ENCODE measurements at places on chromosomes 12 and 14.

GRCh38 chr14:93778453-93778852 is 9.8 kb downstream of the PRIMA1 start:
- DNase-seq = no peak

- DNase-seq = no peak
These were observed 7.3 kb downstream of the BCL7A start for GRCh38 chr12:122028905-122029560.

DNA sequence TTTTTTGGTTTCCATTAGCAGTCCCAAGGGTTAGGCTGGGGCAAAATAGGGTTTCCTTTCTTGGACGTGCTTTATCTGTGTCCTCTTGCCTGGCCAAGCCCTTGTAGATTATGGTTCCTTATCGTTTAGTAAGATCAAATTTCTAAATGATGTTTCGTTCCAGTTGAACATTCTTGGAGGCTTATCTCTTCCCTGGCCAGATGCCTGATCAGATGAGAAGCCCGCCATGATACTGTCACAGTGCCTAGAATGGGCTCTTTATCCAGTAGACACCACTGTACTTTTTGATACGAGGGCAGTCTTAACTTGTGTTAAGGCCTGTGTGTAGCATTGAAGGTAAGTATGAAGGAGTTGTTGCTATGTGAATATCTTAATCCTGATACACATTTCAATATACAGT is 76.1 kb upstream of the TMEM263 start:
- DNase-seq = no peak

DNA sequence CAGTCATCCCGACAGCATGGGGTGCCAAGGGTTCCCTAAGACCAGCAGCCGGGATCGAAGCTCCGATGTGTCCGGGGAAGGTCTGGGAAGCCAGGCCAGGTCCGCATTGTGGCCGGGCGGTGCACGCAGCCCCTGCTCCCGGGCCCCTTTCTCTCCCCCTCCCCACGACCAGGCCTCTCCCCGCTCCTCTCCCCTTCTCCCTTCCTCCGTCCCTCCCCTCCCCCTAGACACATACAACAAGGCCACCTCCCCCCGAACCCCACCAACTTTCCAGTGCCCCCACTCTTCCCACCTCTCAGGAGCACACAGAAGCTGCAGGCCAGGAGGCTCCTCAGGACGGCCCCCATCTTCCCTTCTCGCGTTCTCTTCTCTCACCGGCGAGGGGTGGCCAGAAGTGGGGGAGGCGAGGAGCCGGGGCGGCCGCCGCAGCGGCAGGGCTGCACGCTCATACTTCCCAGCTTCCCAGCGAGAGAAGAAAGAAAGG is 413 bp downstream of the LRP6 start:
- no peak for DNase-seq

DNA sequence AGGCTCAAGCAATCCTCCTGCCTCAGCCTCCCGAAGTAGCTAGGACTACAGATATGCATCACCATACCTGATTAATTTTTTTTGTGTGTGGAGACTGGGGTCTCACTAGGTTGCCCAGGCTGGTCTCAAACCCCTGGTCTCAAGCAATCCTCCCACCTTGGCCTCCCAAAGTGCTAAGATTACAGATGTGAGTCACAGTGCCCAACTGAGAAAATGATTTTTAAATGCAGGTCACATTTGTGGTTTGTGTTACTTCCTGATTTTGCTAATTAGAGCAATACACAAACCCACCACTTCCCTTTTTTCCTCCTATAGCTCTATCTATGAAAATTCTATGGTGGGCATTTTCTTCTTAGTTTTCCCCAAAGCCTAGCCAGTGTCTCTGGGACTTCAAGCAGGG is 45.5 kb upstream of the TMEM263 start:
- DNase-seq = no peak

DNA sequence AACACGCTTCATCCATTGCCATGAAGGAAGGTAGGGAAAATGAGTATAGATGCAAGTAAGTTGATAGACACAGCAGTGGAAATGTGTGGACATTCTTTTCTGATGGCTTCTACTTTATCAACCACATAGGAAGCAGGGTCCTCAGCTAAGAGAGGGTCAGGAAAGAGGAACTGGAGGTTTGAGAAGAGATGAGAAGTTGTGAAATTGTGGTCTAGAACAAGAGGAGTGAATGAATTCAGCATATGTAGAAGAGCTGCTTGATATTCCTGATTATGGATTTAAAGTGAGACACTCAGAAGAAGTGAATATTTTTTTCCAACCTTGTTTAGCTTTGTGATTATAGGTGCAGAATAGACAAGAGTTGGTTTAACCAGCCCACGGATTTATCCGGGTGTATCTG is 128.5 kb downstream of the SLC15A5 start:
- no peak for DNase-seq

All from DMS 273 treated with DMSO at 0.1 percent for 48 hours (cell line).